Neural crest cell (in vitro differentiated cells): ENCODE measurements at places on chromosomes 3 and 15.

DNA sequence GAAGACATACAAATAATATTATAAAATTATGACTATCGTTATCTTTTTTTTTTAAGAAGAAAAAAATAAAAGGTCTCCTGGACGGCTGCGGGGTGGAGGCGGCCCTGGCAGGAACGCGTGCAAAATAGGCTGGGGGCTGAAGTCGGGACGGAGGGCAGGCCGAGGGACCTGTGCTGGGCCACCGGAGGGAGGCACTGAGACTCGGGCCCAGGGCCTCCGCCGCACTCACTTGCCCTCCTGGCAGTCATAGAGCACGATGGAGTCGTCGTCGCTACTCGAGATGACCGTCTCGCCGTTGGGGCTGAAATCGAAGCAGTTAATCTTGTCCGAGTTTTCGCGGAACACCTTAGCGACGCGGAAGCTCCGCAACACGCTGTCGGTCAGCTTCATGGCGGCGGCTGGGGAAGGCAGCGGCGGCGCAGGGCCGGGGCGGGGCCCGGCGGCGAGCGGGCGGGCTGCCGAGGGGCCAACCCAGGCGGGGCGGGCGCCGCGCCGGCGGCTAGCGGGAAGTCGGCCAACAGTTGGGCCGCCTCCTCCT, 408 bp downstream of the WDR82 start:
- peak; percentile 58 for DNase-seq

- no peak for DNase-seq
Observed at GRCh38 chr15:54462511-54462913, 484.3 kb downstream of the UNC13C start.

GRCh38 chr15:59437142-59437816, 707 bp upstream of the FAM81A start:
- no peak for DNase-seq

DNA sequence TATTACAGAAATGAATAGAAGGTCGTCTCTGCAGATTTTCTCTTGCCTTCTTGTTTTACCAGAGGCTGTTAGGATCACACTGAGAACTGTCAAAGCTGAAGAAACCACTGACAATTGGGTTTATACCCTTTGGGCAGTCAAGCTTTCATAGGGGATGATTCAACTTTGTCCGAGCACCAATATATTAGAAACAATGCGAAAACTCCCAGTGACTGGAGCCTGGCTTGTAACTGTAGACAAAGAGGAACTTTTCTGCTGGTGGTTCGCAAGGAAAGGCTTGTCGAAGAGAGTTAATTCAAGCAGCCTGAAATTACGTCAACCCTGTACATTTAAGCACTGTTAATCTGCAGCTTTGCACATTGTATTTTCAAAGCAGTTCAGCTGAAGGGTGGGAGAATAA, 193.2 kb upstream of the ZNF385D start:
- peak; percentile 3 for DNase-seq

- no peak for DNase-seq
Observed at GRCh38 chr3:132007617-132008016, 27.2 kb downstream of the CPNE4 start.

- DNase-seq, result no peak
Observed at GRCh38 chr15:55676507-55676906, 66.4 kb downstream of the PRTG start.

- no peak for DNase-seq
Observed at GRCh38 chr3:26449996-26450395, 172.6 kb upstream of the LRRC3B start.

DNA sequence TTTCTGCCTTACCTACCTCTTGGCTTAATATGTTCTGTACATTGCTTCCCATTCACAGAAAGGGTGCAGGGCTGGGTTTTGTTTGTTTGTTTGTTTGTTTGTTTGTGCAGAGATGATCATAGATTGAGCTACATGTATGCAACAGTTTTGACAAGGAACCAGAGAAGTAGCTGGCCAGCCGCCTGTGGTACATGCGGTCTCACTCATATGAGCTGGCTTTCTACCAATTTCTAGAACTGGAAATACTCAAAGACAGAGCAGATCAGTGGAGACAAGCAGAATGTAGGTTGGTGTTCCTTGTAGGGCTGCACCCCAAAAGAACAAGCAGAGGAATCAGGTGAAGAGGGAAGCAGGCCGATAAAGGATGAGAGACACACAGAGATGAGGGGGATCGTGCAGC, 502.7 kb downstream of the SOX2 start:
- no peak for DNase-seq

- no peak for DNase-seq
Observed at GRCh38 chr3:71689291-71689690, 35.9 kb downstream of the EIF4E3 start.

DNA sequence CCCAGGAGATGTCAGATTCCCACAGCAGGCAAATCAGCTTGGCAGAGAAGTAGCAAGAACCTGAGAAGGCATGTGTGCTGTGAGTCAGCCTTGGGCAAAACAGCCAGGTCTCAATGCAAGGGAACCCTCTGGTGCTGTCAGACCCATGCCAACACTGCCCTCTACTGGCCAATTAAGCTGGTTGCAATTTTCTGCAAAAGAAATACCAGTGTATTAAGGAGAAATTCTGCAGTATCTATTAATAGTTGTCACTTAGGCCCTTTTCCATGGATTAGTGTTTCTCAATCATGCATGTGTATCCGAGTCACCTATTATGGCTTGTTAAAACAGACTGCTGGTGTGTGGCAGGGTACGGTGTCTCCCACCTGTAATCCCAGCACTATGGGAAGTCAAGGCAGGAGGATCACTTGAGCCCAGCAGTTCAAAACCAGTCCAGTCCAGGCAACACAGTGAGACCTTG, 26.2 kb downstream of the MAP4 start:
- DNase-seq, result peak; percentile 63

DNA sequence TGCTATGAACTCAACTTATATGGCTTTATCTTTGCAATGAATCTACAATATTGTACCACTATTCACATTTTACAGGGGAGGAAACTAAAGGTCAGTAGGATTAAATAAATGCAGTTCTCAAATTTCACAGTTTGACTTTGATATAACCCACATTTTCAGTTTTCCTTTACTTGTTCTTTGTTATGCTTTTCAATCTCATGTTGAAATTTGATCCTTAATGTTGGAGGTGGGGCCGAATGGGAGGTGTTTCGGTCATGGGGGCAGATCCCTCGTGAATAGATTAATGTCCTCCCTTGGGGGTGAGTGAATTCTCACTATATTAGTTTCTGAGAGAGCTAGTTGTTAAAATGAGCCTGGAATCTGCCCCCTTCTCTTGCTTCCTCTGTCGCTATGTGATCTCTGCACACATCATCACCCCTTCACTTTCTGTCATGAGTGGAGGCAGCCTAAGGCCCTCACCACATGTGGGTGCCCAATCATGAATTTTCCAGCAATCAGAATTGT, 44.7 kb downstream of the CD200 start:
- no peak for DNase-seq

DNA sequence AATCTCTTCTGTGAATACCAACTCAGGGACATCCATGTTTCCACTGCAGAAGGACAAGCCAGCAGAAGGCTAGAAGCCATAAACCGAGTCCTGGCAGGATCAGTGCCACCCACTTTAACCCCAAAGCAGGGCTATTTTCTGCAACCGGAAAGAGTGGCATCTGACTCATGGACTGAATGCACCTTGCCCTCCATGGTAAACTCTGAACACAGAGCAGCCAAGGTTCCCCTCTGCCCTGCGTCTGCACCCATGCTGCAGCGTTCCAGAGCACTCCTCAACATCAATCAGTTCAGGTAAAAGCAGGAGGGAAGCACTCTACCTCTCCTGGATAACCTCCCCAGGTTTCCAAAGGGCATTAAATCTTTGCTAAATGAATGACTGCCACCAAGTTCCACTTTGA, 801 bp upstream of the NGRN start:
- no peak for DNase-seq

DNA sequence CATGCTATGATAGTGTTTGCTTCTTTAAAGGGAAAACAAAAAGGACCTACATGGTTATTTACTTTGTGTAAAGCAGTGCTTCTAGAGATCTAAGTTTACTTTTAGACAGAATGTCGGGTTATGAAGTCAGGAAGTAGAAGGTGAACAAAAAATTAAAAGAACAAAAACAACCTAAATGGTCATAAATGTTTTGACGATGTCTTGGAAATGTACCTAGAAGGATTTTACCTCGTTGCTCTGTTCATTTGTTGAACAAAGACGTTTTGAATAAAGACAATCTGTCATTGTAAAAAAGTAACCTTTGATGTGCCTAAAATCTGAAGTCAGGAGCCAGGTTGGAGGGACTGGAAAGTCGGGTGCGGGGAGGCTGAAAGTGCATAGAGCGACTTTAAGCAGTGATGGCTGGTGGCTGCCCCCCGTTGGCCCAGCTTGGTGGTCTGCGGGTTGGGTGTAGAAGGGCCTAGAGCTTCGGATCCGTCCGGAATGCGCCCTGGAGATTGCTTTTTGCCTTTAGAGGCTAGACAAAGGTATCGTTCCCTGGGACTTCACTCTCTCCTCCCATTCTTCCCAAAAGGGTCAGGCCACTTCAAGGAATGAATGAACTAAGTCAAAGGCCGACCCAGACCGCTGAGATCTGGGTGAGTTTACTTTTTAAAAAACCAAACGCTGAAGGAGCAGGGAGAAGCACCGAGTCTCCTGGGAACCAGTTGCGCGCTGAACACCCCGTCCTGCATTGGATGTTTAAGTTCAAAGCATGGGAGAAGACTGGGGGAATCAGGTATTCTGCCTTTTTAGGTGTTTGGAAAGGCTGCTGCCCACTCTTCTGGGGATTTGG, 2.1 kb downstream of the SOX14 start:
- DNase-seq, result peak; percentile 3

DNA sequence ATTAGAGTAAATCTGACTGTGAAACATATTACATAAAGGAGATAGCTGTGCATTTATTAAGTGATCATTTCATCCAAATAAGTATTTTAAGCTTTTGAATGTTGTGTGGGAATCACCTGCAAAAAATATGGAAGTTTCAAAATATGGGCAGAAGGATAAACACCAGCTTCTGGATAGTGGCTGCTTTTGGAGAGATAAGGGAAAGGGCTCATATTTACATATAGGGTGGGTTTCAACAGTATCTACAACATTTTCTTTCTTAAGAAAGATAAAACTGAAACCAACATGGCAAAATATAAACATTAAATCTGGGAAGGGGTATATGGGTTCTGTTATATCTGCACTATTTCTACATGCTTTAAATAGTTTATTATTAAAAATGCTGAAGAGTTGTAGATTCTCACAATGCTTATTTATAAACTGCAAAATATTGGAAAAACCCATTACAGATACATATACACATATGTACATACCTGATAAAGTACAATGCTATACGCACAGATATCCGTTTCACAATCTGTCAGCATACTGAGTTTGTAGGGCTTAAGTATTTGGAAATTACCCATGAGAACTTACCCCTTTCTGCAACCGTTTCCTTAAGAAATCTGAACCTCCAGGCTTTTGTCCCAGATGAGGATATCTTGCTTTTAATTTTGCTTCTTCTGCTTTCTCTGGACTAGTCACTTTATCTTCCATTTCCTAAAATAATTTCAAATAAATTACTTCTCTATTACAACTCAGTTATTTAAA, 12.1 kb downstream of the ARPP19 start:
- no peak for DNase-seq

DNA sequence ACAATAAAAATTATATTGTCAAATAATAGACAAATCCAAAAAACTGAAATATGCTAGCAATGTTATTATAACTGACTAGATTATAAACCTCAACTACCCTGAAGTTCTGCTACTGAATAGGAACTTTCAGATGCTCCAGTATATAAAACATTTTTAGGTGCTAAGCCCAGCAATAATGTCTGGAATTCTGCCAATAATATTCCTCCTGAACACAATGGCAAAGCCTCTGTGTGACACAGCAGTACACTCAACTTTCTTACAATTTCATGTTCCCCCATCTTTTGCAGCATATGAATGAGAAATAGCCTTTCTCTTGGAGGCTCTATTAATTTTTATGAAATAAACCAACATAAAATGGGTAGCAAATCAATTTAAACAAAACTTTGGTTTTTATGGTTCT, 29.5 kb downstream of the ATOSA start:
- DNase-seq, result no peak

- DNase-seq, result no peak
Observed at GRCh38 chr3:48429960-48430707, at the start of gene PLXNB1. Gene PLXNB1 (minus strand): TSS chr3:48430086. CDS start chr3:48424611, 5,475 bp downstream.

GRCh38 chr3:154050766-154051165, 70.4 kb upstream of the ARHGEF26 start:
- no peak for DNase-seq

- no peak for DNase-seq
Observed at GRCh38 chr15:59896663-59897074, 107.4 kb upstream of the FOXB1 start.

DNA sequence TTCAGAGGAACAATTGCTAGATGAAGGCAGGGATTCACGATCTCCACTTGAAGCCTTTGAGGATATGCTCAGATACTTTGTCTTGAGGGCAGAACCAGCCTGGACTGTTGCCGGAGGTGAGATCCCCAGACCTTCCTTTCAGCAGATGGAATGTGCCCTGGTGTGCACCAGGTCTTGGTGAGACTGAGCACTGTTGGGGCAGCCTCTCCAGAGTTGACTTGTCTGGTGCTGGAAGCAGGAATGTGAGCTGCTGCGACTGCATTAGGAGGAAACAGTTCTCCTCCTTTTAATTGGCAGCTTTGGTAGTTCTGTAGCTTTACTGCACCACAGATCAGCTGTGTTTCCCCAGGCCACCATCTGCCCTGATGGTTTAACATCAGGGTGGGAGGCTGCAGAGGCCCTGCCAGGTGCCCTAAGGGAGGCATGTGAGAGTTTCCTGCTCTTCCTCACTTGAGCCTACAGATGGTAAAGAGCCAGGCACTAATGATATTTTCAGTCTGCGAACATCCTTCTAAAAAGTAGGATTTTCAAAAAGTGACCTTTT, 58.5 kb downstream of the CTDSPL start:
- no peak for DNase-seq

- no peak for DNase-seq
Observed at GRCh38 chr3:49650637-49651036, 23.5 kb upstream of the APEH start.

DNA sequence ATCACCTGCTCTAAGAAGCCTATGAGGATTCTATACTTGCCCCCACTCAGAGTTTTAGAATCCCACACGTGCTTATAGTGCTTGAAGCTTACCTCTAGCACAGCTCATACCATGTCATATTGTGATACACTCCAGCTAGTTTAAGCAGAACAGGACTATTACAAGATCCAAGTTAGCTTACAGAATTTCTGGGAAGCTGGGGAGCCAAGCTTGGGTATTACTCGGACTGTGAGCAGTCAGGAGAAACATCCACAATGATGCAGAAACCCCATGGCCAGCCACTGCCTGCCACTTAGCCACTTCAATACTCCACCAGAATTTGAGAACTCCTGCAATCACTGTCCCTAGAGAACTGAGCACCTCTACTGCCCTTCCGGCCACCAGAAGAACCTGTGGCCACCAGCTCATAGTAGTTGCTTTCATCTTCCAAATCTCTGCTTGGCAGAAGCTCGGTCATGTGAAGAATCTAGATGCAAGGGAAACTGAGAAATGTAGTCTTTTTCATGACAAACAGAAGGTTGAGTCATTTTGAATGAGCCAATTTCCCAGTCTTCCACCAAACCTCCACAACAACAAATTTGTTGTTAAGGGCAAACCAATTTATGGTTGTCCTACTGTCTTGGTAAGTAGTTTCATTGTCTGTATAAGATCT, 27.7 kb upstream of the SSR3 start:
- no peak for DNase-seq
